ENCODE measurements at places on chromosomes 2 and 18. TPM values are rescaled to one million over a fixed set of nuclear protein-coding genes. Genes with fewer than 3 reads are reported as not detected.

Gene REG1B
- not detected for total RNA-seq

Gene RIT2
- not detected for total RNA-seq

Gene ALPG
- not detected for total RNA-seq

DNA sequence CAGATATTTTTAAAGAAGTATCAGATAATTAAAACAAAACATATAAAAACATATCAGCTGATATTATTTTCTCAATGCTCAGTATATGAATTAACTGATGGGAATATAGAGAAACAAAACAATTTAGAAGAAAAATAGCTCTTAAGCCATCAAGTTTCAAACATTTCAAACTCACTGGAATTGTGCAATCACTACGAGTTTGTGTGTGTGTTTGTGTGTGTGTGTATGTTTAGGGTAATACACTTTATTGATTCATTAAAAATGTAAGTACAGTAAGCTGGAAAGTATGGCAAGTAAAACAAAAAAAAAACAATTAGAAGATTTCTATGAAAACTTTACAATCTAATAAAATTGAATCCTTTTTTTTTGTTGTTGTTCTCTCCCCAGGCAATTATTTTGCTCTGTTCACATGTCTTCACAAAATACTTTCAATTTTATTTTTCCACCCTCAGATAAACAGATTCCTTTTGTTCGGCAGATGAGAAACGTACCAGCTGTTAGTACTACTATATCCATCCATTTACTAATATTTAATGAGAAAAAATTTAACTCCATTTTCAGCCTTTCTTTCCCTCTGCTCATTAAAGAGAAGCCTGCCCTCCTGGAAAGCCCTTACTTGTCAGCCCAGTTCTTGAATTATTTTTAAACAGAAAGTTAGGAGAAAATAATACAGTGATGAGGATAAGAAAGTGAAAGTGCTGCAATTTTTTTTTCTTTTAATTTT lies 87.6 kb downstream of the SLC8A1 start:
- no peak for DNase-seq

GRCh38 chr18:9124824-9125223 lies 11.8 kb upstream of the ANKRD12 start:
- no peak for DNase-seq

GRCh38 chr2:241818943-241819270 lies 9.9 kb downstream of the NEU4 start:
- no peak for DNase-seq

- DNase-seq, result no peak
Observed at GRCh38 chr2:143819764-143820163, 690.5 kb downstream of the ARHGAP15 start.

- no peak for DNase-seq
Observed at GRCh38 chr2:235618039-235618438, 124.2 kb downstream of the AGAP1 start.

- no peak for DNase-seq
Observed at GRCh38 chr2:54595999-54596902, 127.2 kb upstream of the EML6 start.

DNA sequence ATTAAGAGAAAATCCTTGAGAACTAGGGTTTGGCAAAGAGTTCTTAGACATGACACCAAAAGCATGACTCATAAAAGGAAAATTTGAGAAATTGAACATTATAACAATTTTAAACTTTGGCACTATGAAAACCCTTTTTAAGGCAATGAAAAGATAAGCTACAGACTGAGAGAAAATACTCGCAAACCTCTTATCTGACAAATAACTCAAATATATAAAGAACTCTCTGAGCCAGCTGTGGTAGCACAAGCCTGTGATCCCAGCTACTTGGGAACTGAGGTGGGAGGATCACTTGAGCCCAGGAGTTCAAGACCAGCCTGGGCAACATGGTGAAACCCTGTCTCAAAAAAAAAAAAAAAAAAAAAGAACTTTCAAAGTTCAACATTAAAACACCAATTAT lies 70.5 kb downstream of the FAM168B start:
- no peak for DNase-seq

- DNase-seq, result no peak
Observed at GRCh38 chr2:77009307-77009706, 512.9 kb downstream of the LRRTM4 start.

- no peak for DNase-seq
Observed at GRCh38 chr2:2188941-2189340, 142.1 kb downstream of the MYT1L start.

DNA sequence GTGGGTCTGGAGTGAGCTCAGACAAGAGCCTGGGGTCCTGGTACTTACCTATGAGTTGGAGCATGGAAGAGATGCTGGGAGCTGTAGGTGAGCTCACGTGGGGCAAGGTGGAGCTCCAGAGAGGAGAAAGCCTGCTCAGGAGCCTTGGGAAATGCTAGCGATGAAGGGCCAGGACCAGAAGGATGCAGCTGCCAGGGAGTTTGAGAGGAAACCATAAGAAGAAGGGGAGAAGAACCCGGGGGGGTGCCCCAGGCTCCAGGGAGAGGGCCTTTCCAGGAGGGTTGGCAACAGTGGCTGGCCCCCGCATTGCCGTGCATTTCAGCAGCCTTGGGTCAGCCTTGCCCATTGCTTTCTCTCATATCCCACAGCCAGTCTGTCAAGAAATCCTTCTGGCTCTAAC lies 268.7 kb downstream of the GLI2 start:
- DNase-seq, result no peak

Measured in activated naive CD4-positive, alpha-beta T cell treated with anti-CD3 and anti-CD28 coated beads for 36 hours (primary cell).